ENCODE measurements at places on chromosomes 2 and 18.

GRCh38 chr2:145961846-145962245 is 1441.9 kb upstream of the ZEB2 start:
- DNase-seq, result no peak

- no peak for DNase-seq
Observed at GRCh38 chr18:2653467-2653866, 2.1 kb upstream of the SMCHD1 start.

DNA sequence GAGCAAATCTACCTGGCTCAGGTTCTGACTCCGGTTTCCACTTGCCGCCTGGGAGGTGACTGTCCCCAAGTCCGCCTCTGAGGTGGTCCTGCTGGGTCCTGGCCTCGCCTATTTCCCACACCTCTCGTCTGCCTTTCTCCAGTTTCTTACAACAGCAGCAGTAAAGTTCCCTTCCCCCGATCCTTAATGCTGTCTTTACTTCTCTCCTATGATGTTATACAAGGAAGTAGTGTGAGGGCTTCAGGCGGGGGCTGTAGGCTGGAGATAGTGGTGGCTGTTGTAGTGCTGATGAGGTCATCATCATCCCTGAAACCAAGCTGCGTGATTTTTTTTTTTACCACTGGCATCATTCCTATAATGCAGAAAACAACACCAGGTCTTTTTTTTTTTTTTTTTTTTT is 18.9 kb downstream of the TGIF1 start:
- DNase-seq, result no peak

- no peak for DNase-seq
Observed at GRCh38 chr18:56468396-56468795, 170.0 kb downstream of the TXNL1 start.

DNA sequence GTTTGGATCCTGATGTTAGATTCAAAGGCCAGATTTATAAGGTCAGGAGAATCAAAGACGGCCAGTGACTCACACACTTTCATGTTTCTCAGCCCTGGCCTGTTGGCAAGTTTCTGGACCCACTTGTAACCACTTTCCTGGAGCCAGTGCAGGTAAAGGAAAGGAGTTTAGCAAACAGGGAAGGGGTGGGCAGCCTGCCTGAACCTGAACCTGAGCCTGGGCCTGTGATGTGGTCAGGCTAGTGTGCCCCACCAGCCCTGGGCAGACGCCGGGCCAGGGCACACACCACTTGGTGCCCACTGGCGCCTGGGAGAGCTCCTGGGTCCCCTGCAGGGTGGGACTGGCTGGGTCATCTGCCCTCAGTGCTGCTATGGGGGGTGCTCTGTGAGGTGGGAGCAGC is 100.5 kb upstream of the SPRED2 start:
- DNase-seq, result no peak

DNA sequence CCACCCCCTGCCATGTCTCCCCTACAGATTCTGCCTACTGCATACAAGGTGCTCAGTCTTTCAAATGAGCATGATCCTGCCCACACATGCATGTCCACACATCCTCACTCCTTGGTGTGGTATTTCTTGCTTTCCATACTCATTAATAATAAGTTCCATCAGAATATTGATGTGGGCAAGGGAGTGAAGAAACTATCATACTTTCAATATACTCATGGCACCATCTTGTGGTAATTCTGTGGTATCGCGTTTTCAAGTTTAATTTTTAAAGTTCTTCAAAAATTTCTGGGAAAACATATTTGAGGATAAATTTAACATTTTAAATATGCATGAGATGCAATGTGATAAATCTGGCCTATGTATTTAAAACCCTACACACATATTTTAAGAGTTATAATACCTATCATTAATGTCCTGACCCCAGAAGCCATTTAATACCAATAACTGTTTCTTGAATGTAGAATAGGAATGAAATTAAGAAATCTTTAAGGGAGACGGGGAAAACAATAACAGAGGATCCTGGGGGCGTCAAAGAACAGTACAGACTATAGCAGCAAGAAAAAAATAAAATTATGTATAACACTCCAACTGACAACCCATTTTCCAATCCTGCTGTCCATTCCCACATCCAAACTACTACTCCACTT is 110.1 kb downstream of the ZNF385B start:
- DNase-seq, result peak; percentile 4

DNA sequence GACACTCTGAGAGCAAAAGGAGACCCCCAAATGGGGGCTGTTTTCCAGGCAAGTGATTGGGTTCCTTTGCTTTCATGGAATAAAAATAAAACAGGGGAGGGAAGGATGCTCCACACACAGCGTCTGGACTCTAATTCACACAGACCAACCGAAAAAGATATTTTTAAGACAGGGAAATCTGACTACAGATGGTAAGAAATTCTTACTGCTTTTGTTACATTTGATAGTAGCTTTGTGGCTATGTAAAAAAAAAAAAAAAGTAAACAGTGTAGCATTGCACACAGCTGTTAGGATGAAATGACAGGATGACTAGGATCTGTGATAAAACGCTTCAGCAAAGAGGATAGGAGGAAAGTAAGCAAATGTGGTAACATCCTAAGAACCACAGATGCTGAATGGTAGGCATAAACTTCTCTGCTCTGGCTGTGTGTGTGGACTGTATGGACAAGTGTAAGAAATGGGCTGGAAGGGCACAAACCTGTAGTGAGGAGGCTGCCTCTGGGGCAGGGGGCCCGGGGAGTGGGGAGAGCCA is 207.6 kb downstream of the ANAPC1 start:
- DNase-seq, result no peak

DNA sequence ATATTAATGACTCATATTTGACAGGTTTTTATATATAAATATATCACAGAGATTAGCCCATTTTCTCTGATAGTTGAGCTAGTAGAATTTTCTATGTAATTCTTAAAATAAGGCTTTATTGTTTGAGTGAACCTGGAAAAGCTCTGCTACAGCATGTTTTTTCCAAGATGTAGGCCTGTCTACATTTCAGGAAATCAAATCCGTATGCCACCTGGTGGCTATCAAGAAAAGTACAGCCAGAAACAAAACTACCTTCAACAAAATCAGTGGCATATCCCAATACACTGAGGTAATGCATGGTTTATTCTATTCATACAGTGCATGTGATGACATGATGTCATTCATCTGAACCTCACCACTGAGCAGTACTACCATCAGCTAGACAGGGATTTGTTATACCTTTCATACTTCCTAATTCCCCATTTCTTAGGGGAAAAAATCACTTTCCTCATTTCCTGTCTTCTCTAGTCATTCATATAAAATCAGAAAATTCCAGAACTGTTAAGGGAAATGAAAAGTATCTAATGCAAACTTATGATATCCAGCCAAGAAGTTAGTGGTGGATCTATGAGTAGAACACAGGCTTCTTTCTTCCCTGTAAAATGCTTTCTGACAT is 310.4 kb upstream of the SYT4 start:
- no peak for DNase-seq

DNA sequence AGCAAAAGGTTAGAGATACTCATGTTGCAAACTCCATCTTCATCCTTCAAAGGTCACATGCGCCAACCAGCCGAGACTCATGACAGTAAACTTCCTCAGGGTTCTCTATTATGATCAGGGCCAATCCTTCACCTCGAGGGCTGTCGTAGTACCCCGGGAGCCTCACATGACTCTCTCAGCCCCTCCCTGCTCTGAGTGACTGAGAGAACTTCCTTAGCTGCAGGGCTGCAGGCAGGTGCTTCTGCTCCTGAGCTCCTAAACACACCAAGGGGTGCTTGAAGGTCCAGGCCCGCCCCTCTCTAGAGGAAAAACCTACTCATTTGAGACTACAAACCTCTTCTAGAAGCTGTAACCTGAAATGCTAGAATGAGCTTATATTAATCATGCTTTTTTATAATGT is 48.2 kb downstream of the LONRF2 start:
- no peak for DNase-seq

GRCh38 chr18:36629138-36629530 is 199.7 kb downstream of the TPGS2 start:
- no peak for DNase-seq

- no peak for DNase-seq
Observed at GRCh38 chr2:7891312-7891711, 790.5 kb upstream of the ID2 start.

- DNase-seq, result no peak
Observed at GRCh38 chr2:195721042-195721441, 64.0 kb downstream of the SLC39A10 start.

DNA sequence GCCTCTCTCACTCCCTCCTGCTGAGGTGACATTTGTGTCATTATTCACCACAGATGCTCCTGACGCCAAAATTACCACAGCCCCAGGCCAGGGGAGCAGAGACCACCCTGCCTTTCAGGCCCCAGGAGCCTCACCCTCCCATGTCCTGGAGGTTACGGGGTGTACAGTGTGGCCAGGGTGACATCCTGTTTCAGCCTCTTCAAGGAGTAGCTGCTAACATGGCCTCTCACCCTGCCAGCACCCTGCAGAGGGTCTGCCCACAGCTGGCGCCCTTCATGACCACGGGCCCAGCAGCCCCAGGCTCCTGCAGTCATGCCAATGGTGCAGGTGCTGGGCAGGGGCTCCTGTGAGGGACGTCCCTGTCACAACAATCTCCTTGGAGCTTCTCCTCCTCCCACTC is 92.6 kb downstream of the SMIM21 start:
- DNase-seq, result no peak

GRCh38 chr2:69742322-69742952 is 503 bp downstream of the ANXA4 start:
- DNase-seq, result no peak

- DNase-seq, result peak; percentile 77
Observed at GRCh38 chr2:30115141-30115980, 31.4 kb upstream of the YPEL5 start.

DNA sequence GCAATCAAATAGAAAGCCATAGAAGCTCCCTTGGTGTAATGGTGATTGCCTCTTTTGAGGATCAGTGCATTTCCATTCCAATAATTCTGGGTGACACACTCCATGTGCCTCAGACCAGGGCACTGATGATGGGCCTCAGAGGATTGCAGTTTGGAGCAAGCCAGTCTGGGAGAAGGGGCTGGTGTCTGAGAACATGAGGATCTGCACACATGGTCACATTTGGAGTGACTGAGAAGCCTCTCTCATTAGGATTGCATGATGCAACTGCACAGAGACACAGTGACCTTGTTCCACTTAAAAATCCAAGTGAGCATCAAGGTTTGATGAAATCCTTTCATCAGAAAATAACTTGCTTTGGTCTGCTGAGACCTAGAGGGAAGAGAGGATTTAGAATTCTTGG is 216.4 kb downstream of the ANKRD30B start:
- no peak for DNase-seq

- DNase-seq, result no peak
Observed at GRCh38 chr2:30680121-30680520, 127.1 kb downstream of the CAPN13 start.

GRCh38 chr18:70181015-70181414 is 24.5 kb downstream of the RTTN start:
- no peak for DNase-seq

- no peak for DNase-seq
Observed at GRCh38 chr2:62409442-62409841, 96.6 kb downstream of the TMEM17 start.

DNA sequence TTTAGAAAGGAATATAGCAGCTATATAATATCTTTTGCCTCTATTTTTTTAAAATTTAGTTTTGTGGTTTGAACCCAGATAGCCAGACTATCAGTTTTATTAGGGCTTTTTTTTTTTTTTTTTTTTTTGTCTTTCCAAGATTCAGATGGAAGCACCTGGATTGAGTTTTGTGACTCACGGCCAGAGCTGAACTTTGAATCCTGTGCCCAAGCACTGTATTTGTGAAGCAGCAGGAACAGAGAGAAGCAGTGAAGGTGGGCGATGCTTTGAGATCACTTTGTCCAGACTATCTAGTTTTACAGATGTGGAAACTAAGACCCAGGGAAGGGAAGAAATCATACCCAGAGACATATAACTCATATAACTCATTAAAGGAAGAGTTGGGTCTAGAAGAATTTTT is 33.9 kb downstream of the RPL37A start:
- no peak for DNase-seq

GRCh38 chr2:106800976-106801655 is 84.9 kb downstream of the ST6GAL2 start:
- no peak for DNase-seq

GRCh38 chr2:182521453-182522404 is 94.9 kb upstream of the PDE1A start:
- DNase-seq, result no peak

All from Caco-2 (cell line).